PC-9 (cell line): ENCODE measurements at places on chromosomes 2 and 18. TPM values are rescaled to one million over a fixed set of nuclear protein-coding genes. Genes with fewer than 3 reads are reported as not detected.

Gene IL37
- total RNA-seq, result 1.0 and 1.7 TPM in 2 replicates

- no peak for DNase-seq
Measured at GRCh38 chr2:240793313-240794177, 26.5 kb downstream of the KIF1A start.

DNA sequence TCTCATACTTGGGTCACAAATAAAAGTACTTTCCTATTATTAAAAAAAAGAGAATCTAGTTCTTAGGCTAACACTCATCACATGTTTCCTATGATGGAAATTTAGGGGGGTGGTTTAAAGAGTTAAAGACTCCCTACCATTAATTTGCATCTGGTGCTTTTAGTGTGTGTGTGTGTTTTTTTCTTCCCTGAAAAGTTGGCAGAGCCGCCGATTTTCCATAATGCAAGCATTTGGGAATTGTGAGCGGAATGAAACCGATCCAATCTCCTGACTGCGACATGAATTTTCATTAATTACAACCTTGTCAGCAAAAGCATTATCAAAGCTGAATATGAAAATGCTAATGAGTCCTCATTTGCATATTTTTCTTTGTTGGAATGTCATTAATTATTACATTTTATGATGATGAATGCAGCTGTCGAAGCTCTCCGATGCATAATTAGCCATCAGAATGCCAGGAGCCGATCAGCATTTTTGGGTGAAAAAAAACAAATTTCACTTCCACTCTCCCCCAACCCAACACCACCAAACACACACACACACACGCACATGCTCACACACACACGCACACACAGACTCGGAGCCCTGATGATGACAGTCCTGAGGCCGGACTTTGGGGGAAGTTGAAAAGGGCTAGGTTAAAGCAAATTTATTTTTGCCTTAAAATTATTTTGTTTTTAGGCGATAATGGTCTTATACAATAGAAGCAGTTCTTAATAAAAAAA lies 165.4 kb downstream of the TCF4 start:
- DNase-seq, result no peak

DNA sequence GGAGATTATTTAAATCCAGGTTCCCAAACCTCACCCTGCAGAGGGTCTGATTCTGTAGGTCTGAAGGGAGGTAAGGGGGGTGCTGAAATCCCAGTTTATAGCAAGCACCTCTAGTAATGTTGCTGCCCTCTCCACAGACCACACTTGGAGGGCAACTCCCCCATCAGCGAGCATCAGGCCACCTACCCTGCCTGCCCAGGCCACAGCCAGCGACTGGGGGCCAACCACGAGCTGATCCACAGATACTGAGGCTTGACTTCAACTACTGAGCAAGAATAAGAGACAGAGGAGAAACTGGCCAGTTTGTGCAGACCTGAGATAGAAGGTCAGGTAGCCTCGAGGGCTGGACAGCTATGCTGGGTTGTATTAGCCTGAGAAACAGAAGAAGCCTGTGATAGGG lies 36.3 kb upstream of the LBH start:
- no peak for DNase-seq

GRCh38 chr2:1707771-1708418 lies 36.4 kb downstream of the PXDN start:
- peak; percentile 44 for DNase-seq
